ENCODE measurements at places on chromosomes 2 and 18. TPM values are rescaled to one million over a fixed set of nuclear protein-coding genes. Genes with fewer than 3 reads are reported as not detected.

Gene APOB
- under 0.01 TPM for total RNA-seq

Gene FSIP2
- total RNA-seq, result 0.15 TPM

Gene NEURL3
- not detected for total RNA-seq

Gene LANCL1
- 56.4 TPM for total RNA-seq

Data from smooth muscle cell of trachea (primary cell).